ENCODE measurements at places on chromosomes 1 and 21.

DNA sequence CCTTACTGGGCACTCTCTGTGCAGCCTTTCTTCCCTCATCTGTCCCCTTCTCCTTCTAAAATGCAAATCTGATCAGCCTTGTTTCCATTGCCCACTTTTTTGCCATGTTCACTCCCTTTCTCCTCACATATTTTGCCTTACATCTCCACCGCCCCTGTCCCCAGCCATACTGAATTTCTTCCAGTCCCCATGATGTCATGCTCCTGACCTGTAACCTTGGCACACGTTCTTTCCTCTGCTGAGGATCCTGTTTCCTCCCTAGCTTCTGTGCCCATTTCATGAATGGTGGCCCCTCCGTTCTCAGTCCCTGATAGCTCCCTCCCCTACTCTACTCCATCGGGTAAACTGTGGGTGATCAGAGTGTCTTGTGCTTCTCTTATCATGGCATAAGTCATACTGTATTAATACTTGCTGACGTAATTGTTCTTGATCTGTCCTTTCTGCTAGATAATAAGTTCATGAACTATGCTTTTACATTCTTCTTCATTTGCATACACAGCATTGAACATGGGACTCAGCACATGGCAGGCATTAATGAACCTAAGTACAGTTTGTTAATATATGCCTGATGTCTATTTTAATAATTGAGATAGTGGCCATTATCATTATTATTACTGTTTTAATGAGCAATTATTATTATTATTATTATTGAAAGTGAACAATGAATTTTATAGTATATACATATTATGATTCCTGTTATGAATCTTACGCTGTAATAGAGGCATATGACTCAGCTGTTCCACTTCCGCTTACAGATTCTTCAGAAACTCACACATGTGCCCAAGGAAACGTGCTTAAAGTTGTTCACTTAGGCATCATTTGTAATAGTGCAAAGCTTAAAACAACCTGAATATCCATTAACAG, 28.5 kb downstream of the MAP3K21 start:
- DNase-seq, result peak; percentile 47

GRCh38 chr1:176696109-176696508, 233.1 kb downstream of the PAPPA2 start:
- DNase-seq, result peak; percentile 47

DNA sequence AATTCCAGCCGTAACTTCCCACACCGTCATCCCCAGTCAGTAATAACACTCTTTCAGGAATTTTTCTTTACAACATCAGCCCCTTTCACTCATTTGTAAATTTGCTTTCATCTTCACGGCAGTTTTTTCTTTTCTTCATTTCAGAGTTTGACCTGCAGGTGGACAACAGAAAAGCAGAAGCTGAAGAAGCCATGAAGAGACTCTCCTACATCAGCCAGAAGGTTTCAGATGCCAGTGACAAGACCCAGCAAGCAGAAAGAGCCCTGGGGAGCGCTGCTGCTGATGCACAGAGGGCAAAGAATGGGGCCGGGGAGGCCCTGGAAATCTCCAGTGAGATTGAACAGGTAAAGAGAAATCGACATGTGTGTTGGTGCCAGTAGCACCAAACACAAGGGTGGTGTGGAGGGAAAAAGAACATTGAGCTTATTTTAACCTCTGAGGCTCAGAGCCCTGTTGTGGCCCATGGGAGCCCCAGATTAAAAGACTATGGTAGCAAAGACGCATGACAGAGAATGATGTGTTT, 53.2 kb downstream of the LAMC2 start:
- no peak for DNase-seq

- peak; percentile 60 for DNase-seq
Observed at GRCh38 chr1:23168079-23168444, 594 bp downstream of the LUZP1 start.

GRCh38 chr1:52365071-52365745, 797 bp downstream of the CC2D1B start:
- DNase-seq, result no peak

Data from Karpas-422 (cell line).